ENCODE measurements at places on chromosomes 1 and 21.

GRCh38 chr1:151377150-151377884 lies 4.8 kb upstream of the SELENBP1 start:
- DNase-seq = no peak

GRCh38 chr1:12774801-12775345 lies 1.3 kb downstream of the PRAMEF12 start:
- no peak for DNase-seq

DNA sequence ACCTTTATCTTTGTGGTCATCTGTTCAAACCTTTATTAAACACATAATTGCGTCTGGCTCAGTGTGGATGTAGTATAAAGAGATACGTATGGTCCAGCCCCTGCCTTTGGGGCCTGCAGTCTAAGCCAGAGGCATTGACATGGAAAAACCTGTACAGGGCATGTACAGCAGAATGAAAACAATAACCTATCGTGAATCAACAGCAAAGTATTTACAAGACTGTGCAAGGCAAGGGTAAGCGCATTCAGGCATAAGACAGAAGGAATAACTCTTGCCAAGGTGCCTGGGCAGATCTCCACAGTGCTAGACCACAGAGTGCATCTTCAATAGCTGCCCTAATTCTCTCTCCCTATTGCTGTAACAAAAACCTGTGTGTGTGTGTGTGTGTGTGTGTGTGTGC lies 35.5 kb downstream of the KIRREL1 start:
- no peak for DNase-seq

DNA sequence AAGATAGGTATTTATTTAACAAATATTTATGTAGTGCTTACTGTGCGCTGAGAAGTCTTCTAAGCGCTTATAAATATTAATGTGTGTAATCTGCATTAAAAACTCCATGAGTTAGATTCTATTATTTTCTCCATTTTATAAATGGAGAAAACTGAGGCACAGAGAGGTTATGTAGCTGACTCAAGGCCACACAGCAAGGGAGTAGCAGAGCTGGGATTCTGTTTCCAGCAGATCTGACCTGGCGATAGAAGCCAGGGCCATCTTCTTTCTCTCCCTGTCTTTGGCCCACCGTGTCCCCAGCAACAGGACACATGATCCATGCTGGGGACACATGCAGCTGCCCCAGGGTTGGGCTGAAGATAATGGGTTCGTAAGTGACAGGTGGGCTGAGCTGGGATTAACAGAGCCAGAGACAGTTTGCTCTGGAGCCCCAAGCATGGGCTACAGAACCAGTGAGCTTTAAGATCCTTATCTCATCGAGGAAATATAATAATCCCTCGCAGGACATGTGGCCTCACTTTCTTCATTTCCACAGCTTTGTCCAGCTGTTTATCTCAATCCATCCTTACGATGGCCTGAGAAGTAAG lies 30.3 kb downstream of the IGSF21 start:
- DNase-seq = no peak

- no peak for DNase-seq
Observed at GRCh38 chr21:45289655-45290515, 2.2 kb upstream of the POFUT2 start.

DNA sequence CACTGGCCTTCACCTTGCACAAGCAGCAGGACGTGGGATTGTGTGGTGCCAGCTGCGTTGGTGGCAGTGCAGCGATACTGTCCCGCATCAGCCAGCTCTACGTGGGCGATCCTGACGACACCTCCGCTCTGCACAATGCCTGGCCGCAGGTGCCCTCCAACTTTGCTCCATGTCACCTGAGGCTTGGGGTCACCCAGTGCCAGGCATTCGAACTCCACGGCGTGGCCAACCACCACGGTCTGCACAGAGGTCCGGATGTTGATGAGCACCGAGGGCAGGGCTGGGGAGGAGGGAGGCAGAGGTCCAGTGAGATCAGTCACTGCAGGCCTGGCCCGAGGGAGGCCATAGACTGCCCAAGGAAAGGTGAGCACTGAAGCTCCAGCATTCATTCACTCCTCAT lies 22.6 kb downstream of the LDLRAD2 start:
- no peak for DNase-seq
